ENCODE measurements at places on chromosomes 2 and 18. TPM values are rescaled to one million over a fixed set of nuclear protein-coding genes. Genes with fewer than 3 reads are reported as not detected.

- no peak for DNase-seq
Measured at GRCh38 chr2:239943571-239943970, 81.6 kb downstream of the NDUFA10 start.

GRCh38 chr18:24397131-24397693 lies 412 bp downstream of the OSBPL1A start:
- DNase-seq: peak; percentile 75

- peak; percentile 60 for DNase-seq
Measured at GRCh38 chr2:188518381-188518780, 226.7 kb downstream of the GULP1 start.

- DNase-seq: peak; percentile 84
Measured at GRCh38 chr18:58605027-58606020, 23.6 kb downstream of the ALPK2 start.

DNA sequence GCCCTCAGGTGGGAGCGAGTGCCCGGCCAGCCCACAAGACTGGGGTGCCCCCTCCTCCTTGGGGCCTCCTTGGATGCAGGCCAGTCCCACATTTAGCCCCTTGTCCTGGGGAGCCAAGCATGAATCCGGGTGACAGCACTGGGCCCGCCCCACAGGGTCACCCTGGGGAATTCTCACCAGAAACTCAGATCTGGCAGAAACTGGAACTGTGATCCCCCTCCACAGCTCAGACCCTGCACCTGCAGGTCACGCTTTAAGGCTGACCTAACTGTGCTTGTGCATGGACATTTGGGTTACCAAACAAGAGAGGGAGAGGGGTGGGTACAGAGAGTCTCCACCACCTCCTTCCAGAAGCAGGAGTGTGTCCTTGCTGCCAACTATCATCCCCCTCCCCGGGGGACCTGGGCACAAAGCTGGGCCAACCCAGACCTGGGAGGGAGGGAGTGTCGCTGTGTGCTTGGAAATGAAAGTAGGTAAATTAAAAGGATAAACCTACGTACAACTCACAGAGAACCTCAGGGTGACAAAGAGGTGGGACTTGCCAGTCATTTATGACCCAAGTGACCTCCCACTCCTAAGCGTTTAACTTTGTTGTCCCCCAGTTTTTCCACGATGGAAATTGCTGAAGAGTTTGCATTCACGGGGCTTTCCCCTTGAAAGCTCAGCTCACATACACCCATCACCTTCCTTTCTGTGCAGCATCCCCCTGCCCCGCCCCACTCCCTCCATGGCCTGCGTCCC lies 9.1 kb downstream of the ITM2C start:
- DNase-seq: no peak

GRCh38 chr2:190990132-190990531 lies 23.8 kb downstream of the STAT1 start:
- DNase-seq: no peak

- DNase-seq: no peak
Measured at GRCh38 chr2:237593596-237594320, 3.2 kb upstream of the RAB17 start.

The SERPINB4 gene
- not detected for total RNA-seq

The AGXT gene
- total RNA-seq: 0.10 TPM
